ENCODE measurements at places on chromosomes 5 and 9.

DNA sequence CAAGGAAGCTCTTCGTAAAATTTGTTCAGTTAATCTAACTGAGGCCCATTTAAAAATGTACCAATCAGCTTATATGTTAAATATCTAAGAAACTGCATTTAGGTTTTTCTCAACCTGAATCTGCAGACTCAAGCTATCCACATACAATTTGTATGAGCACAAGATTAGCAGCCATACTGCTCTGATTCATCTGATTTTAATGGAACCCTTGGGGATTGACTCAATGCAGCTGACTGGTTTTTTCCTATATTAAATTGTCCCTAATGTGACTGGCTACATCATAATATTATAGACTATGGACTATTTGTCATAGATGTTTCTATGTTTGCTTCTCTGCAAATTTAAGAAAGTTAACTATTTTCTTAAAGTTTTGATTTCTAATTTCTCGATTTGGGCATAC lies 451.0 kb upstream of the TUSC1 start:
- DNase-seq: no peak

DNA sequence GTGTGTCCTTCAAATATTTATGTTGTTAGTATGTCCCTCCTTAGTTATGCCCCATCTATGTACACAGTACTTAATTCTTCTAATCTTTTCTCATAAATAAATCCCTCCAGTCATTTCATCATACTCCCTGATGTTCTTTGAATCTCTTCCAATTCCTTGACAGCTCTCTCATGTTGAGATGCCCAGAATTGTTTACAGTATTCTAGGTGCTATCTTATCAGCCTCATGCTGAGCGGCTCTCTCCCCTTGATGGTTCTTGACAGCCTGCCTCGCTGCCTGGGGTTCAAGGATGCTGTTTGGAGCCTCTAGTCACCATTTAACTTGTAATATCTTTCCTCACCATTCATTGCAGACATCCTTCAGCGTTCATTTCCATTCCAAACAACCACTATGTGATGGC lies 799.2 kb downstream of the BRINP1 start:
- DNase-seq: no peak

DNA sequence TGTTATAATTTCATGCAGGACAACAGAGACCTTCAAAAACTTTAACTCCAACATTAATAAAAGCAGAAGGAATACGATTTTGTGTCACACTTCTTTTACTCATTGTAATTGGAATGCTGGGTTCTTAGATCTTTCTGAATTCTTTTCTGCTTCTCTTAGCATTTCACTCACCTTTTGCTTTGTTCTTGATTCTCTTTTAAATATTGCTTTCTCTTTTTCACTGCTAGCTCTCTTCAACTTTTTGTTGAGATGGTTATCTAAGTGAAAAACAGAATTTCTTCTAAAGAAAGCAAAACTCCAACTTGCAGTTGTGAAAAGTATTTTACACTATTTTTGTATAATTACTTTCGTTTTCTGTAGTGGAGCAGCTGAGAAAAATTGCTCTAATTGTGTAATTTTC lies 212.6 kb upstream of the KIF2A start:
- DNase-seq: no peak

- DNase-seq: no peak
Measured at GRCh38 chr5:158670201-158670600, 429.5 kb downstream of the EBF1 start.

DNA sequence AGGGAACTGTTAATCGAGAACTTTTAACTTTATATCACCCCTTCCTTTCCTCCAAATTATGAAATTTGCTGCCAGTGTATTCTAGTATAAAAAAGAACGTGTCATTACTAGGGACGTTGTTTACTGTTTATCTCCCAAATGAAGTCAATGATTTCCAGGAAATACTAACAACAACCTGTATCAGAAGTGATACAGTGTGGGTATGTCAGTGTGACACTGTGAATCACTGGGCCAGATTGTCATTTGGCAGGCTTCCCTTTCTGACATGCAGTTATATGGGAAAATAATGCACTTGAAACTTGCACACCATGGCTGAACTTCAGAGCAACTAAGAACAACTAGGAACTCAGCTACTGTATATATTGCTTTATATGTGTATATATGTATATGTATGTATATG lies 12.6 kb downstream of the ZNF462 start:
- no peak for DNase-seq

GRCh38 chr9:69573651-69574050 lies 98.5 kb downstream of the APBA1 start:
- no peak for DNase-seq

DNA sequence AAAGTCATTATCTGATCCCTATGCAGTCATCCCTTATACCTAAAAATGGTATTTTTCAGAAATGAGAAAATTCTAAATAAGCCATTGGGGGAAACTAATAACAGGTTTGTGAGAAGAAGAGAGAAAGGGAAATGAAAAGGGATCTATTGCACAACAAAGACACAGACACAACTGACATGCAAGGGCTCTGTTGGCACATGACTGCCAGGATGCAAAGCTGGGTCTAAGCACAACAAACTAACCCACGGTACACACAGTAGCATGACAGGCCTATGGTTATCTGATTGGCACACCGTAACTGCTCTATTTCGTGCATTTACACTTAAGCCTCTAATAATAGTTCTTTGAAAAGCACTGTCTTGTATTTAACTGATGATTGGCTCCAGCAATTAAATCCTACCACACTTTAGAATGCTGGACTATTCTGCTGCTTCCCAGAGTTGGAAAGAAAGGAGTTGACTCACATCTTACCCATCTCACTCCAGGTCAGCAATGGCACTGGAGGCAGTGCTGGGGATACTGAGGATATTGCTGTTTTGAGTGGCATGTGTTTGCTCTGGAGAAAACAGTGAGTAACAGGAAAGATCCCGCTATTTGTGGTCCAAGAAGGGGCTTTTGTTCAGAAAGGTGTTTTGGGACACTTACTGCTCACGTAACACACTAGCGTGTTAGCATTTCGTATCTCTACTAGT lies 328.3 kb downstream of the GLIS3 start:
- no peak for DNase-seq

- DNase-seq: no peak
Measured at GRCh38 chr5:150120062-150120441, 33.7 kb upstream of the CSF1R start.

DNA sequence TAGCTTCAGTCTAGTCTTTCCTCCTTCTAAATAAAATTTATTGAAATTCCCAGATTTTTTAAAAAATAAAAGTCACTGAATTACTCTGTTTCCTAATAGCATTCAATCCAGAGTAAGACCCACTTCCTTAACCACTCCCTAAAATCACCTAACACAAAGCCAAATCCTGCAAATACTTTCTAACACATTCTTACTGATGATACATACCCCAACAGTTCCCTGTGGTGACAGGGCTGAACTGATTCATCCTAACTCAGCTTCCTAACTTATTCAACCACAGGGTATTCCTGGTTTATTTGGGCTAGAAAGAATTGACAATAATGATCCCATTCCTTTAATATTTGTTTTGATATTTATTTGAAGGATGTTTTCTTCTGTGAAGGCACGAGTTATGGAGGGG lies 40.7 kb upstream of the ZNF300 start:
- DNase-seq: no peak

DNA sequence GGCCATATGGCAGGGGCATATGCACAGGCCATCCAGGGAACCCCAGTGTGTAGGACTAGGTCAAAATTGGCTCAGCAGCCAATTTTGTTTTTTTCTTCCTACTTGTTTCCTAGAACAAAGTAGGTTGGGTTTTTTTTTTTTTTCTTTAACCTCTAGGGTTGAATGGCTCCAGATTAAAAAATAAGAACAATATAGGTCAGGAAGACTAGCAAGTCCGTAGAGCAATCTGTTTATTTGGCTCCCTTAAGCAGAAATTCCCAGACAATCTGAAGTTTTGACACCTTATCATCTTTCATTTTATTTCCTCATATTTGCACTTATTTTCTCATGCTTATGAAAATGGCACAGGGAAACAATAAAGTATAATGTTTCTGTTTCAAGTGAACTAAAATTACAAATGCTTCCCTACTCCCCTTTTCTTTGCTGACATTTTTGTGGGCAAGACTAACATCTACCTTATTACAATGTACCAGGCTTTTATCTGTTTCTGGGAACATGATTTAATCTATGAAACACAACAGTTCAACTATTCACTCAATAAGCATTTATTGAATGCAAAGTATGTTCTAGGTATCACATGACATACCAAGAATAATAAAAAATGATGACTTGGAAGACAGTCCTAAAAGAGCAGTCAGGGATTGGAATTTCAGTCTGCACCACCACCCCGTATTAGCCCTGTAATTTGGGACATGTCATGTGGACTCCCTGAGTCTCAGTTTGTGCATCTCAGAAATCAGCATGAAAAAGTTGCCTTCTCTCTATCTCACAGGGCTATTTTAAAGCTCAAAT lies 30.5 kb downstream of the TLR4 start:
- DNase-seq: no peak

DNA sequence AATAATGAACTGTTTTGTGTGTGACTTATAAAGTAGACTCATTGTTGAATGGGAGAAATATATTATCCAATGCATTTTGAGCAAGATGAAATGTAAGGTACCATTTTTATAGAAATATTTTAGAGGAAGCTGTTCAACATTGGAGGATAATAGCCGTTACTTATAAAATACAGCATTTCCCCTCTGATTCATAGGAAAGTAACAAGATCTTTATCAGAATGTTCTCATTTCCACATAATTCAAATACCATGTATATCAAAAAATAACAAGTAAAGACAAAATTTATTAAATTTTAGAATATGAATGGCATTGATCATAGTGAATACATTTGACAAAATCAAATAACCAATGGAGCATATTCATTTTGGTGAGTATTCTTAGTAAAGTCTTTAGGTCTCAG lies 346.7 kb upstream of the PTGER4 start:
- no peak for DNase-seq

GRCh38 chr9:70412832-70413463 lies 1.5 kb downstream of the KLF9 start:
- peak; percentile 51 for DNase-seq

- no peak for DNase-seq
Measured at GRCh38 chr5:108637134-108637533, 110.6 kb upstream of the FER start.

DNA sequence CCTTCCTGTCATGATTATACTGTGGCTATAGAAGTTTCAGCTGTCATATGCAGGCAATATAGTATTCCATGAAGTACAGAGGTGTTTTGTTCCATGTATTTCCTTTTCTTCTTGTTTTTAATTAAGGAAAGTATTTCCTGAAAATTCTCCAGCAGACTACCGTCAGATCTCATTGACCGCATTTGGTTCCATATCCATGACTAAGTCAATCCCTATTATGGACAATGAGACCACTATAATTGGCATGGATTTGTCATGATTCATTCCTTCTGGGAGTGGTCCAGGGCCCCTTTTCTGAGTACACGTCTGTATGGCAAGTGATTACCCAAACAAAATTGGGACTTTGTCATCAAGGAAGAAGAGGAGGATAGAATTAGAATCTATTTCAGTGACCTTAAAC lies 283.2 kb upstream of the CLINT1 start:
- DNase-seq: no peak

DNA sequence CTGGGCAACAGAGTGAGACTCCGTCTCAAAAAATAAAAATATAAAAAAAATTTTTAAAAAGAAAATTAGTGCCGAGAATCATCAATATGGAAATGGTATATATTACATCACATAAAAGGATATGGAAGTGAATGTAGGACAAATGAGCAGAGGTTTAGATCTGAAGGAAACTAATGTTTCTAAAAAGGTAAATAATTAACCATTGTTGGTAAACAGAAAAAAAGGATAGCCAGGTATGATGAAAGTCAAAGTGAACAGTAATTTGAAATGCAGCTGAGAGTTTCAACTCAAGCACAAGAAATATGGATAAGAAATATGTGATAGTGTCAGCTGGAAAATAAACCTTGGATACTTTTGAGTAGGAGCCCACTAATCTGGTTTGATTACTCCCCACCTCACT lies 76.2 kb downstream of the CPLANE1 start:
- no peak for DNase-seq

GRCh38 chr5:6595405-6595804 lies 37.4 kb downstream of the NSUN2 start:
- no peak for DNase-seq

DNA sequence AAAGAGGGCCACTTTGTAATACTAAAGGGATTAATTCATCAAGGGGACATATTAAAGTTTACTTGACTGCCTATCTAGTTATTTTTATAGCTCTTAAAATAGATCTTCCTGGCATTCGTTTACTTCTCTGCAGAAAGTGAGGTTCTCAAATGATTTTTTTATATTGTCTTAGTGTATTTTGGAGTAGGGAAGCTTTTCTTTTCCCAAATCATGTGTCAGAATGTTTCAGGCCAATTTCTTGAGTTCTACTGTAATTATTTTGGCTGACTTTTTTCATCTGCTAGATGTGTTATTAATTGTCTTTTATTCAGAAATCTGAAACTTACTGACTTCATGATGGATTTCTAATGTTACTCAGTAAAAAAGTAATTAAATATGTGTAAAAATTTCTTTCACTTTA lies 60.2 kb upstream of the FBXL7 start:
- no peak for DNase-seq

DNA sequence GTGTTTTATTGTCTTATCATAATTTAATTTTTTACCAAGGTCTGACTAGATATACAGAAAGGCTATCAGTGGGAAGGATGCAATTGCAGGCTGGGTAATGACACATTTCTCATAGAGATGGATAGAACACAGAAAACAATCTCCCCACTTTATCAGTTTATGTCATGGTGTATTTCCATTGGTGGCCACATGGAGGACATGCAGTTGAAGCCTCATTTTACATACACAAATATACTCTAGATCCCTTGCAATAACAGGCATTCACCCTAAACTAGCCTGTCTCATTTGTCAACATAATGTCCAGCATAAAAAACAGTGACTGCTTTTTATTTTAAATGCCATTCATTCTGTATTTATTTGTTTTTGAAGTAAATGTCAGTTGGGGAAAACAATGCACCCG lies 526.3 kb downstream of the GABRG2 start:
- DNase-seq: no peak

- no peak for DNase-seq
Measured at GRCh38 chr9:117938896-117939295, 234.7 kb downstream of the TLR4 start.

DNA sequence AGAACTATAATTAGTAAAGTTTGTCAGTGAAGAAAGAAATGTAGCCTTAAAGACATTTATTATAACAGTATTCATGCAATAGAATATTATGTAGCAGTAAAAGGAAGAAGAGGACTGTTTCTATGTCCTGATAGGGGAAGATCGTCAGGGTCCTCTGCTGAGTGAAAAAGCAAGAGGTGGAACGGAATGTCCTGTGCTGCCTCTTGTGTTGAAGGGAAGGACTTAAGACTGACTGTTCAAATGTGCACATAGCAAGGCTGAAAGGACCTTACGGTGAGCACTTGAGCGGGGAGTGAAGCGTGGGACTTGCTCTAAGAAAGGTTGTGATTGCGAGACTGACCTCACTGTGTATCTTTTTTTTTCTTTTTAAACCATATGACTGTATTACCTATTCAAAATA lies 63.2 kb downstream of the SNX24 start:
- DNase-seq: no peak

- DNase-seq: no peak
Measured at GRCh38 chr5:35860686-35861085, 4.0 kb downstream of the IL7R start.
